ENCODE measurements at places on chromosomes 16 and 17.

- DNase-seq = no peak
These were observed 89.3 kb upstream of the SDK2 start for GRCh38 chr17:73733517-73733916.

DNA sequence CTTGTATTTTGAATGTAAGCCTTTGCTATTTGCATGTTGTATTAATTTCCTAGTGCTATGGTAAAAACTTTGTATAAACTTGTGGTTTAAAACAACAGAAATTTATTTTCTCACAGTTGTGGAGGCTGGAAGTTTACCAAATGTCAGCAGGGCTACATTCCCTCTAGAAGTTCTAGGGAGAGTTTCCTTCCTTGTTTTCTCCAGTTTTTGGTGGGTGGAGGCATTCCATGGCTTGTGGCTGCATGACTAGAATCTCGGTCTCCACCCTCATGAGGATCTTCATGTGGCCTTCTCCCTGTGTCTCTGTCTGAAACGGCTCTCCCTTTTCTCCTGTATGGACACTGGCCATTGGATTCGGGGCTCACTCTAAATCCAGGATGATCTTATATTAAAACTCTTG, 482.2 kb upstream of the GOT2 start:
- no peak for DNase-seq

GRCh38 chr16:53081032-53081424, 26.2 kb downstream of the CHD9 start:
- no peak for DNase-seq

GRCh38 chr17:31492880-31493655, 101.6 kb downstream of the RAB11FIP4 start:
- peak; percentile 29 for DNase-seq

DNA sequence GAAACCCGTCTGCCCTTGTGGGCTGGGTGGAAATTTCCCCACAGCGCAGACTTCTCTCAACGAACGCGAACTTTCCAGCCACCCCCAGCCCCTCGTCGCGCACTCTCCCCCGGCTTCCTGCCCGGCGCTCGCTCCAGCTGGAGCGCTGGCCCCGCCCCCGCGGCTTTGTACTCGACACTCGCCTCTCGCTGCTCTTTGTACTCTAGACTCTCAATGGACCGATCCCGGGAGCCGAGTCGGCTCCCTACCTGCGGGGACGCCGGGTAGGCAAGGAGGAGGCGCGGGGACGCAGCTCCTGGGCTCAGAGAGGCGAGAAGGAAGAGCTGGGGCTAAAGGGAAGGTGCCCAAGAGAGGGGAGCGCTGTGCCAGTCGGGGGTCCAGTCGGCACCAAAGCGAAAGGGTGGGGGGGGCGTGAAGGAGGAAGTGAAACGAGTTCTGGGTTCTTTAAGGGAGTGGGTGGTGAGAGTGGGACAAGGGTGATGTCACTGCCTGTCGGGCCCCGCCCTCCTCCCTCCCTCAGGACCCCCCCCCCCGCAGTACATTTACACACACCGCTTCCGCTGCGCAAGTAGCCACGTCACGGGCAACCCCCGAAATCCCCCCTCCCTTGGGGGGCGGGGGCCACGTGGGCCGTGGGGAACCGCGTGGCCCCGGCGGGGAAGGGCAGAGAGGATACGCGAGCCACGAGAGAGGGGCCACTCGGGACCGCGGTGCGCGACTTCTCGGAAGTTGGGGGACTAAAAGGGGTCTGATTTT, 9.7 kb downstream of the KDM6B start:
- peak; percentile 82 for DNase-seq

- DNase-seq = peak; percentile 3
These were observed 656 bp upstream of the GEMIN4 start for GRCh38 chr17:752620-753219.

DNA sequence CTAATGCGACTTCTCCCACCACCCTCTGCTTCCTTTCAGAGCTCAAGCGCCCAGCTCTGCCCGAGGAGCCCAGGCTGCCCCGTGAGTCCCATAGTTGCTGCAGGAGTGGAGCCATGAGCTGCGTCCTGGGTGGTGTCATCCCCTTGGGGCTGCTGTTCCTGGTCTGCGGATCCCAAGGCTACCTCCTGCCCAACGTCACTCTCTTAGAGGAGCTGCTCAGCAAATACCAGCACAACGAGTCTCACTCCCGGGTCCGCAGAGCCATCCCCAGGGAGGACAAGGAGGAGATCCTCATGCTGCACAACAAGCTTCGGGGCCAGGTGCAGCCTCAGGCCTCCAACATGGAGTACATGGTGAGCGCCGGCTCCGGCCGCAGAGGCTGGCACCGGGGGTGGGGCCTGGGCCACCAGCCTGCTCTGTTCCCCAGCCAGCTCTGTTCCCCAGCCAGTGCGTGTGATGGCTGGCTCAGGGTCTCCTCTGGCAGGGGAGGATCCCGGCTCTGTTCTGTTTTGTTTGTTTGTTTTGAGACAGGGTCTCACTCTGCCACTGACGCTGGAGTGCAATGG, 18.7 kb downstream of the CRISPLD2 start:
- DNase-seq = no peak

GRCh38 chr17:70375406-70375805, 206.1 kb downstream of the KCNJ2 start:
- no peak for DNase-seq

GRCh38 chr16:12091569-12092543, 115.3 kb downstream of the SNX29 start:
- DNase-seq = no peak

- DNase-seq = peak; percentile 54
These were observed 2.0 kb downstream of the CORO7 start for GRCh38 chr16:4414187-4414917.

- peak; percentile 19 for DNase-seq
These were observed 122.3 kb downstream of the CDK5R1 start for GRCh38 chr17:32609085-32609484.

DNA sequence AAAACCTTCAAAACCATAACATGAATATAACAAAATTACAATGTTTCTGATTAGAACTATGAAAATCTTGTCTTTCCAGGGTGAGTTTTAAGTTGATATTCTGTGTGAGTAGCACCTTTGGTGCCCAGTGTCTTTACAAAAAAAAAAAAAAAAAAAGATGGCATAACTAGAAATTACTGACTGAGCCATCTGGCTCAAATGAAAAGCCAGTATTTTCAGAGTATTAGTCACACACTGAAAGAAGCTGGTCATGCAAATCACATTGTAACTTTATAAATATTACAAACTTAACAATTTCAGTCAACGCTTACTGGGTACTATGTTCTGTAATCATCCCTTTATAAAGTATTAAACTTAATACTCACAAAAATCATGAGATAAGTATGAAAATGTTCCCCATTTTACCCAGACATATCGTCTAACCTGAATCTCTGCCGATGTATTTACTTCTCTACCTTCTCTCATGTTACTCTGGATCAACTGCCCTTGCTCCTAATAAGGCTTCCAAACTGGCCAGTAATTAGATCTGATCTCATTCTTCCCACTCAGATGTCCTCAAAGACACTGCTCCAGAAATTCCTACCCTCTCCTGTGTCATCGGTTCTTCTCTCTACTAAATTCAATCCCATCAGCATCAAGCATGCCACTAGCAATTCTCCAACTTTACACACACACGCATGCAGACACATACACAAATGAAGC, 25.4 kb downstream of the UBE2G1 start:
- DNase-seq = no peak

DNA sequence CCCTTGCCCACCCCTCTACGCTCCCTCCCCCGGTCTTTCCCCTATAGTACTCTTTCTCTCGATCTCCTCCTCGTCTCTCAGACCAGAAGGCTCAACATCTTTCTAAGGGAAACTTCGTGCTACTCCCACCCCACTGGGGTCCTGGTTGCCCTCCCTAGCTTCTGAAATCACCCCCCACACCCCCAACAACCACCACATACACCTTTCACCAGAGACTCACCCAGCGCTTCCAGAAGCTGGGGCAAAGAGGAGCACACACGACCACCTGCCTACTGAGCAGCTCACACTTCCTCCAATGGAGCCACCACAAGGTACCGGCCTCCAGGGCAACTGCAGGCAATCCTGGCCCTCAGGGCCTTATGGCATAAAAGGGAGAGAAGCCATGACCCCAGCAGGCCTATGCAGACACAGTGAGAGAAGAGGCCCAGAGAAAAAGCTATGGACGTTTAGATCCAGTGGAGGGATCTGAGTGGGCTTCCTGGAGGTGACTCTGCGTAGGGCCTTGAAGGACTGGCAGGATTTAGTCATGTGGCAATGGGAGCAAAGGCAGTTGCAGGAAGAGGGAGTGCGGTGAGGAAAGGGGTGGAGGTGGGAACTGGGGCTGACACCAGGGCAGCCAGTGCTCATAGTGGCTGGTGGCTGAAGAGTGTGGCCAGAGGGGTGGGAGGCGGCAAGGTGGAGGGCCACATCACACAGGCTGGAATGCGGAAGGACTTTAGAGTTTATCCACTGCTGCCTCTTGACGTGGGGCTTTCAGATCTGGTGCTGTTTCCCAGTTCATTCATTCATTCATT, 12.1 kb upstream of the TMEM92 start:
- DNase-seq = no peak

- no peak for DNase-seq
These were observed 12.0 kb downstream of the EEF2K start for GRCh38 chr16:22217890-22218730.

DNA sequence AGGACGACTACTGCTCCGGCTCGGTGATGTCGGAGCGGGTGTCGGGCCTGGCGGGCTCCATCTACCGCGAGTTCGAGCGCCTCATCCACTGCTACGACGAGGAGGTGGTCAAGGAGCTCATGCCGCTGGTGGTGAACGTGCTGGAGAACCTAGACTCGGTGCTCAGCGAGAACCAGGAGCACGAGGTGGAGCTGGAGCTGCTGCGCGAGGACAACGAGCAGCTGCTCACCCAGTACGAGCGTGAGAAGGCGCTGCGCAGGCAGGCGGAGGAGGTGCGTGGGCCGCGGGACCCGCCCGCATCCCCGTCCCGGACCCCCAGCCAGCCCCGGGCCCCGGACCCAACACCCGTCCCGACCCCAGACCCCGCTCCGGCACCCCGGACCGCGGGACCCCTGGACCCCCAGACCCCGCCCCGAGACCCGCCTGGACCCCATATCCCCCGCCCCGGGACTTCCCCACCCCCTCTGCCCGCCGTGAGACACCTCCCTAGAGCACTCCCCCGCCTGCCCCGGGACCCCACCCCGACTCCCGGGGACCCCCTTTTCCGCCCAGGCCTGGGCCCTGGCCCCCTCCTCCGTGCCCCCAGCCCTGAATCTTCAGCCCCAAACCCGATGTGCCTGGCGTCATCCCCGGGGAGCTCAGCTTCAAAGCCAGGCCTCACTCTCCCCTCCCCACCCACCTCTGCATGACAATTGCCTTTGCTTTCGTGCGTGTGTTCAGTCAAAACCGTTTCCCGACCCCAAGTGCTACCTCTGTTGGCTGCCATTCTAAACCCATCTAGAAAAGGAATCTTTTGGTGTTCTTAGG, 594 bp downstream of the MAPK8IP3 start:
- DNase-seq = no peak

GRCh38 chr17:77622647-77623046, 335.9 kb upstream of the TNRC6C start:
- DNase-seq = no peak

DNA sequence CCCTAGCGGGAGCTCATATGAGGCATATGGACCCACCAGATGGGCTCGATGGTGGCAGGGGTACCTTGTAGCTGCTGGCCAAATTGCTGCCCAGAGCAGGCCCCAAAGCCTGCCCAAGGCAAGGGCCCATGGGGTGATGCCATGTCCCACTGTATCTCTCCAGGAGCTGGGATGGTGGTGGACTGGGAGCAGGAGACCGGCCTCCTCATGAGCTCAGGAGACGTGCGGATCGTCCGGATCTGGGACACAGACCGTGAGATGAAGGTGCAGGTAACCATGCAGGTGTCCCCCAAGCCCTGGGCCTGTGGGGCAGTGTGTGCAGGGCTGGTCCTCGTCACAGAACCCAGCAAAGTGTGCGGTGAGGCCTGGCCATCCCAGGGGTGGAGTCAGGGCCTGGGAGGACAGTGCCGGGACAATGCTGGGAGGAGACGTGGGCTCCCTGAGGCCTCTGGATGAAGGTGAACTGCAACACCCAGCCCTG, 34.1 kb upstream of the CHMP6 start:
- no peak for DNase-seq

GRCh38 chr16:76335180-76335974, 58.2 kb downstream of the CNTNAP4 start:
- no peak for DNase-seq

- no peak for DNase-seq
These were observed 81.5 kb upstream of the TNRC6C start for GRCh38 chr17:77877036-77877435.

- no peak for DNase-seq
These were observed 16.2 kb downstream of the MIS12 start for GRCh38 chr17:5502552-5502951.

GRCh38 chr17:63641692-63642448, 19.7 kb downstream of the MAP3K3 start:
- DNase-seq = no peak

GRCh38 chr16:81432937-81433557, 11.6 kb upstream of the CMIP start:
- DNase-seq = no peak

DNA sequence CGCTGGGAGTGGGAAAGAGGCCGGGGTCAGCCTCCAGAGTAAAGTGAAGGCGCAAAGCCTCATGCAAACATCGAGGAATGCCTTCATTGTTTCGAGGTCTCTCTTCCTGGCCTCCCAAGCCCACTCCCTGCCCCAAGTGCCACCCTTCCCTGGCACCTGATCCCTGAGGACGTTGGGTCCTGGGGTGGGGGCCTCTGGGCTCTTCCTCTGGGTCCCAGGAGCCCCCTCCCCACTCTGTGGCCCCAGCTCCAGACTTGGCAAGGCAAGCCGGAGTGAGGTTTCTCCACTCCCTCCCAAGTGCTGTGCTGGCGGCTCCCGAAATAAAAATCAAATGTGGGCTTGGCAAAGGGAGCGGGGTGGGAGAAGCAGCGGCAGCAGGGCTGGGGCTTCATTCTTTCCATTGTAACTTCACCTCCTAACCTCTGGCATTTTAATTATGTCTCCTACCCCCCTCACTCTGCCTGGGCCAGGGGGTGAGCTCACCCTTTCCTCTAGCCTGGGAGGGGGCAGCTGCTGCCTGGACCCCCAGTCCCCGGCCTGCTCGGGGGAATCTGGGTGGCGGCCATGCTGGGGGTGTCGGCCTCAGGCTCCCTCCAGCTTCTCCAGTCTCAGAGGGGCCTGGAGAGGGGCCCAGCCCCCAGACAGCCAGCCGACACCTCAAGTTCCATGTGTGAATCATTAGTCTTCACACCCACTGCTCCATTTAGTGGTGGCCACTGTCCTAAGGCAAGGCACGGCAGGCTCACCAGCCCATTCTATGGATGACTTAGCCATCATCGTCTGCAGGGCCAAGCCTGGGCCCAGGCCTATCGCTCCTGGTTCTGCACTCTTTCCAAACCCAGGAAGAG, 14.6 kb upstream of the TMEM92 start:
- no peak for DNase-seq

- no peak for DNase-seq
These were observed 14.3 kb upstream of the CES5A start for GRCh38 chr16:55889518-55889917.
